ENCODE measurements at places on chromosomes 2 and 18. TPM values are rescaled to one million over a fixed set of nuclear protein-coding genes. Genes with fewer than 3 reads are reported as not detected.

DNA sequence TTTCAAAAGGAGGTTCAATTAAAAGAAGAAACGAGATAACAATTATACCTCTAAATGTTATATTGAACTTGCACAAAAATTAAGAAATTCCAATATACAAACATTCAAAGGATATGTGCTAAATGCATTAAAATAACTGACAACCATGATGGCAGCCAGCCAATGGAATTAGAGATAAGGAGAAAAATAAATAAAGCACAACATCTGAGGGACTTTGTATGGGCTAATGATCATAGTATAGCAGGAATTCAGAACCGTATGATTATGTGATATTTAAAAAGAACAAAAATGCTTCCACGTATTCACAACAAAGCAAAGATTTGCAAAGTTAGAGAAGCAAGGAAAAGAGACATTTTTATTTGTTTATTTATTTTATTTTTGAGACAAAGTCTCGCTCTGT, 1103.0 kb downstream of the CBLN2 start:
- DNase-seq: no peak
- H3K27me3 ChIP-seq: no peaks in the 10 kb centered on the region
- H3K36me3 ChIP-seq: no peaks in the 10 kb centered on the region
- no peak overlapping the region for H3K27ac ChIP-seq
- no peak overlapping the region for H3K4me3 ChIP-seq
- H3K4me1 ChIP-seq: no peaks in the 10 kb centered on the region

- H3K27me3 ChIP-seq: peaks cover 2% of the 10 kb centered on the region
- H3K27ac ChIP-seq: no peak overlapping the region
- no peaks in the 10 kb centered on the region for H3K4me1 ChIP-seq
- H3K4me3 ChIP-seq: no peak overlapping the region
- DNase-seq: no peak
Measured at GRCh38 chr2:155035308-155035707, 336.8 kb downstream of the KCNJ3 start.

DNA sequence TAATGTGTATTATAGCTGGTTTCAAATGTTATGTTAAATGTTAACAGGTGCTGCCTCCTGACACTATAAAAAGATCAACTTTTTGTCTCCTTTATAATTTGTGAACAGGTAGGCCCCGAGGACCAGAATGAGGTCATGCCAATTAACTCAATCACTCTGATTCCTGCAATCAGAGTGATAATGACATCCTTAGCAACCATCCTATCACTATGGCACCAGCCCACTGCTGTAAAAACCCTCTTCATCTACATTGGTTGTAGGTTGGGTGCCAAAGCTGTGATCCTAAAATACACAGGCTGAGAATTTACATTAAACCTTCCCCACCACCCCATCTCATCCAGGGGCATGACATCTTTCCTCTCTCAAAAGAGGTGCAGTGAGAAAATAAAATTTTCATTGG, 103.5 kb downstream of the CPO start:
- H3K4me3 ChIP-seq: no peak overlapping the region
- H3K27me3 ChIP-seq: no peaks in the 10 kb centered on the region
- H3K36me3 ChIP-seq: no peaks in the 10 kb centered on the region

GRCh38 chr18:13220361-13220991, 1.9 kb downstream of the LDLRAD4 start:
- H3K4me1 ChIP-seq: peaks cover 65% of the 10 kb centered on the region
- peak overlapping the region; percentile 96 for H3K27ac ChIP-seq
- peak overlapping the region; percentile 81 for H3K4me3 ChIP-seq
- no peaks in the 10 kb centered on the region for H3K27me3 ChIP-seq

- H3K36me3 ChIP-seq: no peaks in the 10 kb centered on the region
- H3K27ac ChIP-seq: no peak overlapping the region
- H3K4me3 ChIP-seq: no peak overlapping the region
- peaks cover 7% of the 10 kb centered on the region for H3K4me1 ChIP-seq
Measured at GRCh38 chr2:8343031-8343430, 338.8 kb upstream of the ID2 start.

- H3K4me1 ChIP-seq: peaks cover 69% of the 10 kb centered on the region
- H3K27ac ChIP-seq: peak overlapping the region; percentile 94
- peak overlapping the region; percentile 2 for H3K4me3 ChIP-seq
- no peaks in the 10 kb centered on the region for H3K27me3 ChIP-seq
- no peak for DNase-seq
- no peaks in the 10 kb centered on the region for H3K36me3 ChIP-seq
Measured at GRCh38 chr18:58785171-58785805, 79.4 kb upstream of the ZNF532 start.

PID1 gene
- 1.8 TPM for total RNA-seq

DNA sequence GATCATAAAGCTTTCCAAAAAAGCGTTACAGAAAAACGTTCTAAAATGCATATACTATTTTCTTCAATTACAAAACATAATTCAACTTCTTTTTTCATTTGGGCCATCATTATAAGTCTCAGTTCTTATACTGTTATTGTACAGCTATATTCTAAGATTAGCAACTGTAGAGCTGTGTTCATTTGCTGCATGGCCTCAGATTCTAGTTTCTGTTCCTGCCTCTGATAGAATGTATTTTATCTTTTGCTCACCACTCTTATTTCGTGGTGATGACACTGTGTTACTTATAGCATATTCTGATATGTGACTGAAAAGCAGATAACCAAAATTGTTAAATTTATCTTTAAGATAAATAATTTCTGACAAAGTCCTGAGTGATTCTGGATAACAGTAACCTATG, 67.2 kb downstream of the PTRHD1 start:
- no peak for DNase-seq
- no peak overlapping the region for H3K27ac ChIP-seq
- H3K4me3 ChIP-seq: no peak overlapping the region
- H3K36me3 ChIP-seq: peaks cover 4% of the 10 kb centered on the region
- no peaks in the 10 kb centered on the region for H3K27me3 ChIP-seq

- peaks cover 10% of the 10 kb centered on the region for H3K4me1 ChIP-seq
- no peak overlapping the region for H3K4me3 ChIP-seq
- no peaks in the 10 kb centered on the region for H3K27me3 ChIP-seq
- no peak for DNase-seq
- no peak overlapping the region for H3K27ac ChIP-seq
Measured at GRCh38 chr2:157891643-157892041, 15.5 kb upstream of the ACVR1 start.

DNA sequence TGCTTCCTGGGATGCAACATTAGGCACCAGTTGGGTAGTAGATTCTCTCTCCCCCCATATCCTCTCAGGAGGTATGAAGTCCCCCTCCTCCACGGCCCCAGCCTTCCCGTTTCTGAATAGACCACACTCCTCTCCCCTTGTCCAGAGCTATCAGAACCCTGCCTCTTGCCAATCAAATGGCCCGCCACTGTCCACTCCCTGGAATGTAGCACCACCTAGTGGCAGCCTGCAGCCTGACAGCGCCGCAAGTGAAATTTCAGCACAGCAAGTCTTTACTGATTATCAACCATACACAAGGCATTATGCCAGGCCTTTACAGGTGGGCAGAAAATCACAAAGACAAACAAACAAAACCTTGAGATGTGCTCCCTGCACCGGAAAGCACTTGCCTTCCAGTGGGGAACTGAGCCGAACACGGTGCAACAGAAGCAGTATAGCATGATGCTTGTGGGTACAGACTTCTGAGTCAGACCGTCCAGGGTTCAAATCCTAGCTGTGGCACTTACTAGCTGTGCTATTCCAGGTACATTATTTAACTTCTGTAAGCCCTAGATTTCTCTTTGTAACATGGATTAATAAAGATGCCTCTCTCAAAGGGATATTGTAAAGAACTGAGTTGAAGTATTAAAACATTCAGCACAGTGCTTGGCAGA, 174.0 kb downstream of the SMAD2 start:
- H3K27me3 ChIP-seq: peaks cover 23% of the 10 kb centered on the region
- H3K36me3 ChIP-seq: peaks cover 2% of the 10 kb centered on the region
- H3K27ac ChIP-seq: peak overlapping the region; percentile 13
- DNase-seq: no peak
- H3K4me1 ChIP-seq: no peaks in the 10 kb centered on the region

GRCh38 chr2:130785466-130786055, 30.2 kb downstream of the AMER3 start:
- no peaks in the 10 kb centered on the region for H3K4me1 ChIP-seq
- no peak for DNase-seq
- no peak overlapping the region for H3K27ac ChIP-seq
- peaks cover 19% of the 10 kb centered on the region for H3K27me3 ChIP-seq
- no peak overlapping the region for H3K4me3 ChIP-seq

GRCh38 chr2:165369131-165369897, 100.2 kb upstream of the CSRNP3 start:
- DNase-seq: no peak
- no peaks in the 10 kb centered on the region for H3K4me1 ChIP-seq
- H3K36me3 ChIP-seq: no peaks in the 10 kb centered on the region
- no peaks in the 10 kb centered on the region for H3K27me3 ChIP-seq
- no peak overlapping the region for H3K4me3 ChIP-seq

DNA sequence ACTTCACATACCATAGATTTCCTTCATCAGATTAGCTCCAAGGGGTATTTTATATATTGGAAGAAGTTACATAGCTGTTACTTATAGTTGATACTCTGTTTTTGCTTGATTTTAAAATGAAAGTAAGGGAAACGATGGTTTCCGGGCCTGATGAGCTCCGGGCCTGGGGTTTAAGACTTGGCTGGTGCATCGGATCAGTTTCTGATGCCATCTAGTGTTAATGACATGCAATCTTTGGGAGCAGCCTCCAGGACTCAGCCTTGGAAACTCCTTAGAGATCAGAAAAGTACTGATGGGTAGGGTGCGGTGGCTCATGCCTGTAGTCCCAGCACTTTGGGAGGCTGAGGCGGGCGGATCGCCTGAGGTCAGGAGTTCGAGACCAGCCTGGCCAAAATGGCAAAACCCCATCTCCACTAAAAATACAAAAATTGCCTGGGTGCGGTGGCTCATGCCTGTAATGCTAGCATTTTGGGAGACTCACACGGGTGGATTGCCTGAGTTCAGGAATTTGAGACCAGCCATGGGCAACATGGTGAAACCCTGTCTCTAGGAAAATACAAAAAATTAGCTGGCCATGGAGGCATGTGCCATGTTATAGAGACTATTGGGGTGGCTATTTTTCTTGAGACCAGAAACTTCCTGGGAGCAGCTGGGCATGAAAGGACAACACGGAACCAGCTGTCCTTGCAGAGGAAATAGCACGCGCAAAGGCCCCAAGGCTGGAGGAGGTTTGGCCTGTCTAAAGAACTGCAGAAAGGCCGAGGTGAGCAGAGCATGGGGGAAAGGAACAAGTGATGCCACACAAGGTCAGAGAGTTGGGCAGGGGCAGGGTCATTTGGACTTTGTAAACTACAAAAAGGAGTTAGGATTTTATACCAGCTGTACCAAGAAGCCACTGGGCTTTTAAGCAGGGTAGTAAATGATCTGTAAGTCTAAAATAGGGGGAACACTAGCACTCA, 46.9 kb upstream of the CNOT11 start:
- H3K27me3 ChIP-seq: no peaks in the 10 kb centered on the region
- peak overlapping the region; percentile 83 for H3K27ac ChIP-seq
- no peak for DNase-seq

DNA sequence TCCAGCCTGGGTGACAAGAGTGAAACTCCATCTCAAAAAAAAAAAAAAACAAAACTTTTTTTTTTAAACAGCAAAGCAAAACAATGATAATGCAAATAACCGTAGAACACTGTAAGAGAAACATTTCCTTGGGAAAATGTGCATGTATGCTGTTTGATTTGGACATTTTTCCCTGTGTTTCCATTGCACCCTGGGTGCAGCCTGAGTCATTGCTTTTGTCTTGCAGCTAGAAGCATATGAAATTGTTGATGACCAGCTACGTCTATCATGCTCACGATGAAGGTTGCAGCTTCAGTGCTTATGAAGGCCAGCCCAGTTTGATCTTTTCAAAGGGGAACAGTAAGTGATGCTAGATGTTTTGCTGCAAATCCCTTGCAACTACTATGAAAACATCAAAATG, 41.5 kb downstream of the MOGAT1 start:
- peak overlapping the region; percentile 64 for H3K27ac ChIP-seq
- H3K27me3 ChIP-seq: no peaks in the 10 kb centered on the region
- no peak overlapping the region for H3K4me3 ChIP-seq
- no peaks in the 10 kb centered on the region for H3K36me3 ChIP-seq
- DNase-seq: no peak

GRCh38 chr18:22641958-22642357, 224.2 kb upstream of the CTAGE1 start:
- peak overlapping the region; percentile 86 for H3K27ac ChIP-seq
- no peak overlapping the region for H3K4me3 ChIP-seq

DNA sequence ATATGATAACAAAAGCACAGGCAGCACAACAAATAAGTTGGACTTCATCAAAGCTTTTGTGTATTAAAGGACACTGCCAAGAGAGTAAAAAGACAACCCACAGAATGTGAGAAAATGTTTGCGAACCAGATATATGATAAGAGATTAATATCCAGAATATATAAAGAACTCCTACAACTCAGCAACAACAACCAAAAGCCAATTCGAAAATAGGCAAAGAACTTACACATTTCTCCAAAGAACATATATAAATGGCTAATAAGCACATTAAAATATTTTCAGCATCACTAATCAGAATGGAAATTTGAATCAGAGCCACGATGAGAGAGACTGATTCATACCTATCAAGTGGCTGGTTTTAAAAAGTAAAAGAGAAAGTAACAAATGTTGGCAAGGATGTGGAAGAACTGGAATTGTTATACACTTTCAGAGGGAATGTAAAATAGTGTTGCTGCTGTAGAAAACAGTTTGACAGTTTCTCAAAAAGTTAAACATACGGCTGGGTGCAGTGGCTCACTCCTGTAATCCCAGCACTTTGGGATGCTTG, 25.2 kb downstream of the EPB41L5 start:
- no peak overlapping the region for H3K4me3 ChIP-seq
- H3K27me3 ChIP-seq: no peaks in the 10 kb centered on the region
- H3K27ac ChIP-seq: no peak overlapping the region
- H3K4me1 ChIP-seq: peaks cover 19% of the 10 kb centered on the region

DNA sequence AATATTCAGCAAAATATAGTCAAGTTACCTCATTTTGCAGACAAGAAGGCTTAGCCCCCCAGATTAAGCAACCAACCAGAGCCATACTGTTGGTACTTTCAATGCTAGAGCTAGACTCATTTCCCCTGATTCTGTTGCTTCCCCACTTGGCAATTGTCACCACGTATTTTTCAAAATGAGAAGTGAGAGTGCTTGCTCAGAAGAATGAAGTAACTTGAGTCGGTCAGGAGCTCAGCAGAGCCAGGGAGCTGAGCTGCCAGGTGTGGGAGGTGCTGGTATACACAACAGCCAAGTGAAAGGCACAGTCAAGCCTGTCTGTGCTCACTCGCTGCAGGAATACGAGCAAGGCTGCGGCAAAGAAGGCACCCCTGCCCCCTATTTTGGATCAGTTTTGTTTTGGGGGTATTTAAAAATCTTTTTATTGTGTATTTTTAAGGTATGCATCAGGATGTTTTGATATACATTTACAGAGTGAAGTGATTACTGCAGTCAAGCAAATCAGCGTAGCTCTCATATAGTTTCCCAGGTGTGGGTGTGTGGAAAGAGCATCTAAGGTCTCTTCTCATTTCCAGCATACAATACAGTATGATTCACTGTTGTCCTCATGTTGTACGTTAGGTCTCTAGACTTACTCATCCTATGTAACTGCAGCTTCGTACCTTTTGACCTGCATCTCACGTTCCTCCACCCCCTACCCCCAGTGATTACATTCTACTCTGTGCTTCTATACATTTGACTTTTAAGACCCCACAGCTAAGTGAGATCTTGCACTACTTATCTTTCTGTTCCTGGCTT, 62.4 kb downstream of the MRPS9 start:
- no peak for DNase-seq
- no peak overlapping the region for H3K27ac ChIP-seq
- H3K4me3 ChIP-seq: no peak overlapping the region
- peaks cover 18% of the 10 kb centered on the region for H3K36me3 ChIP-seq
